A375 (cell line): ENCODE measurements at places on chromosomes 6 and 20. TPM values are rescaled to one million over a fixed set of nuclear protein-coding genes. Genes with fewer than 3 reads are reported as not detected.

Gene MUC22
- total RNA-seq = not detected in 2 replicates

Gene LPA
- not detected in 2 replicates for total RNA-seq

Gene MAP3K4
- total RNA-seq = 16.3 and 29.8 TPM in 2 replicates

Gene RAB44
- 0.11 TPM in 1 of 2 replicates, not detected in the other for total RNA-seq

Gene SAMD5
- 0.11 and 0.19 TPM in 2 replicates for total RNA-seq

Gene FLOT1
- 72.6 and 83.5 TPM in 2 replicates for total RNA-seq

Gene RGS17
- total RNA-seq = 0.53 and 2.1 TPM in 2 replicates

Gene PROKR2
- total RNA-seq = not detected in 2 replicates

Gene RAET1G
- total RNA-seq = 0.34 and 0.49 TPM in 2 replicates

Gene C6orf118
- 1.5 TPM in 1 of 2 replicates, not detected in the other for total RNA-seq

Gene KIF25
- total RNA-seq = 0.29 TPM in 1 of 2 replicates, not detected in the other

Gene CLIC5
- 0.03 TPM in 1 of 2 replicates, not detected in the other for total RNA-seq

Gene SMLR1
- not detected in 2 replicates for total RNA-seq

Gene STMN3
- total RNA-seq = 7.2 and 10.3 TPM in 2 replicates

Gene RIPOR3
- total RNA-seq = 0.05 TPM in 1 of 2 replicates, not detected in the other

Gene ZBP1
- not detected in 2 replicates for total RNA-seq

Gene SLC16A10
- total RNA-seq = 2.8 and 5.1 TPM in 2 replicates

Gene TREM1
- total RNA-seq = 0.15 and 0.88 TPM in 2 replicates

Gene C20orf144
- 0.04 TPM in 1 of 2 replicates, not detected in the other for total RNA-seq

Gene SSTR4
- not detected in 2 replicates for total RNA-seq

Gene RHAG
- not detected in 2 replicates for total RNA-seq

Gene FAM110A
- 4.3 and 4.5 TPM in 2 replicates for total RNA-seq

Gene DEFB132
- total RNA-seq = not detected in 2 replicates

Gene TRDN
- 0.24 TPM in 1 of 2 replicates, not detected in the other for total RNA-seq

Gene RUNX2
- 1.4 and 1.5 TPM in 2 replicates for total RNA-seq

Gene EPPIN
- not detected in 2 replicates for total RNA-seq

Gene GSTA3
- total RNA-seq = not detected in 2 replicates

Gene TOX2
- total RNA-seq = 7.7 and 8.4 TPM in 2 replicates

Gene PEX3
- total RNA-seq = 7.6 and 9.9 TPM in 2 replicates

Gene WASF1
- total RNA-seq = 6.4 and 8.7 TPM in 2 replicates

Gene SRSF12
- total RNA-seq = 0.04 and 0.05 TPM in 2 replicates
